Endodermal cell (in vitro differentiated cells): ENCODE measurements at places on chromosomes 13 and 19.
A peak's percentile ranks its signal among the peaks of the same experiment; 100 is the strongest.

DNA sequence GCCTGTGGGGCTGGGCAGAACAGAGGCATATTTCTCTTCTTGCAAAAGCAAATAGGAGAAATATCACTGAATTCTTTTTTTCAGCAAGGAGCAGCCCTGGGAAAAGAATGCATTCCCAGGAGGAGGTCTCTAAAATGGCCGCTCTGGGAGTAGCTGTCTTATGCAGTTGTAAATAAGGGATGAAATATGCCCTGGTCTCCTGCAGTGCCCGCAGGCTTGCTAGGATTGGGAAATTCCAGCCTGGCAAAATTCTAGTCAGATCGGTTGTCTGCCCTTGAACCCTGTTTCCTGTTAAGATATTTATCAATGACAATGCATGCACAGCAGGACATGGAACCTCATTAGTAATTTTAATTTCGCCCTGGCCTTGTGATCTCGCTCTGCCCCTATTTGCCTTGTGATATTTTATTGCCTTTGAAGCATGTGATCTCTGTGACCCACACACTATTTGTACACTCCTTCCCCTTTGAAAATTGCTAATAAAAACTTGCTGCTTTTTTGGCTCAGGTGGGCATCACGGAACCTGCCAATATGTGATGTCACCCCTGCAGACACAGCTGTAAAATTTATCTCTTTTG lies 1993.2 kb downstream of the PCDH9 start:
- peak; percentile 59 for DNase-seq

- DNase-seq: peak; percentile 22
Measured at GRCh38 chr19:46383171-46383815, 30.1 kb downstream of the CCDC8 start.

DNA sequence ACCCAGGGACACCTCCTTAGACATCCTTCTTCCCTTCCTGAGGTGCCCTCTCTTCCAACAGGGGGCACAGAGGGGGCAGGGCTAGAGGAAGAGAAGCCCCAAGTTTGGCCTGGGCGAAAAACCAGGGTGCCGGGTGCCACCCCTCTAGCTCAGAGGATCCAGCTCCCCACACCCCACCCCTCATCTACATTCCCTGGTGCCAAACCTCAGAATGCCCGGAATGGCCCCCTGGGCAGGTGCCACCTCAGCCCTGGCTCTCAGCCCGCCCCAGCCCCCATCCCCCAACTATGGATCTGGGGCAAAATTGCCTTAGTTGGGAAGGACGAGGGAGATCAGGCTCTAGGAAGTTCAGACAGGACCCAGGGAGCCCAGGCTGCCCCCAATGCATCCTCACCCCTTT lies 2.0 kb downstream of the CNN1 start:
- DNase-seq: no peak

DNA sequence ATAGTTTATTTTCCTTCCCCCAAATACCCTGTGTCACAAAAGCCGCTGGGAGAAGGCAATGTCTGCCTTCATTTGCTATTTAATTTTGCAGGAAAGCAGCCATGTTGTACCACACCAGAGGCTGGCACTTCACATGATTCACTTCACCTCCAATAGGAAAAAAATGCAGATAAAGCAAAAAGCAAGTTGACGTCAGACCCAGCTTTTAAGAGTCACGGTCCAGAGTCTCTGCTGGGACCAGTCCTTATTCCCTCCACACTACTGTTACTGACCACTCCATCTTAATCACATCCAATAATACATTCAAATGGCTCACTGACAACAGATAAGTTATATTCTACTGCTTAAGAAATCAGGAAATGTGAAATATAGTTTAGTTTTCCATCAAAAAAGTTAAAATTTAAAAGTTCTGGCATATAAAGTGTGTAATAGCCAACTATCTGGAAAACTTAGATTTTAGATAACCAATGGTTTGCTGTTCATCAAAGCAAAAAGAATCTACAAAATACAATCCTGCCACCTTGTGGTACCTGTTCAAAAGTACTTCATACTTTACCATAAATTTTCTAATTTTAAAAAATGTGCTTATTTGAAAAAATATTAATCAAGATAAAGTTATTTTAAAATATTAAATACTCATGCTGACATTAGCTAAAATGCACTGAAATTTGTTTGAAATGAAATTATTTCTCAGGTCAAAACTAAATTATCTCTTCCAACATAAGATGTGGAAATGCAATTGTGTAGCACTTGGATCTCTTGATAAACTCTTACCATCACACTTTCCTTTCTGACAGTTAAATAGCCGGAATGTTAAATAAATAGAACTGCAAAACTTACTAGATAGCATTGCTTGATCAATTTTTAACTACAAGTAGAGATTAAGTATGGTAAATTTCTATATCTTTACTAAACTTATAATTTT lies 97.3 kb downstream of the SERP2 start:
- no peak for DNase-seq

GRCh38 chr19:1967087-1967608 lies 26.2 kb downstream of the CSNK1G2 start:
- no peak for DNase-seq

- DNase-seq: no peak
Measured at GRCh38 chr13:111531505-111531904, 211.1 kb downstream of the TEX29 start.

DNA sequence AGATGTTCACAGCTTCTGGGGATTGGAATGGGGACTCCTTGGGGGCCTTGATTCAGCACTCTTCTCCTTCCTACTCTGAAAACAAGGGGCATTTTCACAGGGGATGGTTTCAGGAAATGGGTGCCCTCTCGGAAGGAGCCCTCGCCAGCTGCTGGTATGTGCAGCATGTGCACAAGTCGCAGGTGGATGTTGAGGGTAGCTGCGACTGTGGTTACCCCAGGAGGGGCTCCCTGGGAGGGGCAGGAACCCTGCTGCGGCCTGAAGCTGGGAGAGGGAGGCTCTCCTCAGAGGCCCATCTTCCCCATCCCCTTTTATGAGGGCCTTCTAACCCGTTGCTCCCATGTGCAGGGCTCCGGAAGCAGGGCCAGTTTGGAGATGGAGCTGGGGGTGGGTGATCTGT lies 6.2 kb downstream of the ZNF446 start:
- no peak for DNase-seq

DNA sequence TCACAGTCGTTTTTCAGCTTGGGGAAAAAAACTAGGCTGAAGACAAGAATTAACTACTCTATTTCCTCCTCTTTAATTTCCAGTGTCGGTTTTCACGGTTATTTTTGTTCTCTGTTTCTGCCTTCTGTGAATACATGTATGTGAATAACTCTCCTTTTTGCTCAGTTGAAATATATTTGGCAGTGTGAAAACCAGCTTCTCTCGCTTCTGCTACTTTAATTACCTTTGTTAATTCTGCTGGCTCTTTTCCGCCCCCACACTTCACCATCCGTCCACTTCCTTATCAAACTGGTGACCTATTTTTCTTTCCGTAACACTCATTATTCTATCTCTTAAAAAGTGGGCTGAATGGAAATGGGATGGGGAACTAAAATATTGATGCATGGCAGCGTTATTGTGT lies 126.4 kb downstream of the POU4F1 start:
- no peak for DNase-seq

DNA sequence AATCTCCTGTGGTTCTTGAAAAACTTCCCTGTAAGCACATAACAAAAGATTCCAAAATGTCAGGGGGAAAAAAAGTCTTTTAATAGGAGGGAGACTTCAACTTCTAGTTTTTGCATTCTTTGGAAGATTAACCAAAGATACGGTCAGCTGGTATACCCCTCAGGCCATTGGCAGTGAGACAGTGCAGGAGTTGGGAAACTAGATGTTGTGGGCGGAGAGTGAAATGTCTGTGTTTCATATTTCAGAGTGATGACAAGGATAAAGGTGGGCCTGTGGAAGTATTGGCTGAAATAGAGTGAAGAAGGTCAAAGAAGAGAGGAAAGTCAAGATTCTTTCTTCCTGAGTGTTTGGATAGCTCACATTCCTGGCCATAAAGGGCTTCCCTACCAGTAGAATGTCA lies 40.8 kb downstream of the CYP2B6 start:
- no peak for DNase-seq

- DNase-seq: no peak
Measured at GRCh38 chr13:75762955-75763354, 126.8 kb downstream of the LMO7 start.

- no peak for DNase-seq
Measured at GRCh38 chr13:101624981-101625380, 172.5 kb downstream of the ITGBL1 start.

DNA sequence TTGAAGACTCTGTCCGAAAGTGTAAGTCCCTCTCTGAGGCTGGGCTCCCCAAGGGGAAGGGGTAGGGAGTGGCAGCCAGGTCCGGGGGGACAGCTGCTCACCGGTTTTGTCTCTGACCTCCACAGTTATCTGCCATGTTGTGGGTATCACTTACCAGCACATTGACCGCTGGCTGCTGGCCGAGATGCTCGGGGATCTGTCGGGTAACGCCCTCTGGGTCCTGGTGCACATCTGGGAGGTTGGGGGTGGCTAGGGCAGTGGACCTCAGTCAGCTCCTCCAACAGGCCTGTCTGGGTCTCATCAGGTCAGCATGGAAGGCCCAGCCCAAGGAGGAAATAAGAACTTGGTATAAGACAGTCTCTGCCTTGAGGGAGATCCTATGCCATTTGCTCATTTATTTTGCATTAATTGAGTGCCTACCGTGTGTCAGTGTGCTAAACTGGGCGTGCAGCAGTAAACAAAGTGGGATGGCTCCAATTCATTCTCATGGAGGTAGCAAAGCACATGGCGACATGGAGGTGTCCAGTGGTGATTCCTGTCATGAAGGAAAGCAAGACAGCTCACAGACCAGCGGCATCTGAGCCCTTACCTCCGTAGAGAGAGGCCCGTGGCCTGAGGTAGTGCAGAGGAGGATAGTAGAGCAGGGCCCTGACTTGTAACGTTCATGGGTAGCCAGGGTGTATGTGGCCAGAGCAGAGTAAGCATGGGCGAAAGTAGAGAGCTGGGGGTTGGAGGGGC lies 13.7 kb downstream of the EIF3K start:
- peak; percentile 46 for DNase-seq
